ENCODE measurements at places on chromosomes 7 and 10.

GRCh38 chr10:100739517-100740368 lies 5.6 kb upstream of the PAX2 start:
- no peak for DNase-seq

GRCh38 chr7:31028006-31028405 lies 24.1 kb upstream of the ADCYAP1R1 start:
- DNase-seq: no peak

DNA sequence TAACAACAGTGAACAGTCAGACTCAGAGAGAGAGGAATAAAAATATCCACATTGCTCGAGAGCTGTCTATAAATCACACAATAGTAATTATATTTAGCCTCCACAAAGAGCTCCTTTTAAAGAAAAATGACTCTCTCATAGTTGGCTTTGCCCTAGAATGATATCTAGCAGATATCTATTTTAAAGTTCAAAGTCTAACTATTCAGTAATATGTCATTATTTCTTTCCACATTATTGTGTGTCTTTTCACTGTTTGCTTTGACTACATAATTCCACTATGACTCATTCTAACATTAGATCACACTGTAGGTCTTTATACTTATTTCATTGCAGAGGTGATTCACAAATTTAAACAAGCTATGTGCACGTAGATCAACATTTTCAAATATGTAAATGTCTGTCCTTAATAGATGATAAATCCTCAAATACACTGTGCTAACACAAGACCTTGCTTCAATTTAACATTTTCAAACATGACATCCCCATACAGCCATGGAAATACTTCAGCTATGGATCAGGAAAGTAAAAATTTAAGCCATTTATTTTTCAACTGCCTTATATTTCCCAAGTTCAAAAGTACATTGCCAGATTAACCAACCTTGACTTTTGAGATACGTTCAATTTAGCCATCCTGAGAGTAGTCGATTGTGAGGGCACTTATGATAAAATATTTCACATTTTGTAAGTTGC lies 99.9 kb upstream of the AKR1E2 start:
- no peak for DNase-seq

- no peak for DNase-seq
Observed at GRCh38 chr10:114932225-114932624, 5.8 kb upstream of the TRUB1 start.

GRCh38 chr10:96616961-96617360 lies 30.1 kb upstream of the TM9SF3 start:
- no peak for DNase-seq

Measured in activated gamma-delta T cell (primary cell).